ENCODE measurements at places on chromosomes 3 and 15. TPM values are rescaled to one million over a fixed set of nuclear protein-coding genes. Genes with fewer than 3 reads are reported as not detected.

The CELSR3 gene
- polyA plus RNA-seq: 0.59 TPM

The AADACL2 gene
- polyA plus RNA-seq: not detected

The SSUH2 gene
- not detected for polyA plus RNA-seq

The TRIM71 gene
- polyA plus RNA-seq: not detected

The GAP43 gene
- polyA plus RNA-seq: not detected

The NKIRAS1 gene
- polyA plus RNA-seq: 2.8 TPM

The NEK11 gene
- 1.5 TPM for polyA plus RNA-seq

The PLA2G4B gene
- polyA plus RNA-seq: 1.3 TPM
